Sigmoid colon (tissue), 7 donors: ENCODE measurements at places on chromosomes 3 and 15. TPM values are rescaled to one million over a fixed set of nuclear protein-coding genes. Genes with fewer than 3 reads are reported as not detected.

DNA sequence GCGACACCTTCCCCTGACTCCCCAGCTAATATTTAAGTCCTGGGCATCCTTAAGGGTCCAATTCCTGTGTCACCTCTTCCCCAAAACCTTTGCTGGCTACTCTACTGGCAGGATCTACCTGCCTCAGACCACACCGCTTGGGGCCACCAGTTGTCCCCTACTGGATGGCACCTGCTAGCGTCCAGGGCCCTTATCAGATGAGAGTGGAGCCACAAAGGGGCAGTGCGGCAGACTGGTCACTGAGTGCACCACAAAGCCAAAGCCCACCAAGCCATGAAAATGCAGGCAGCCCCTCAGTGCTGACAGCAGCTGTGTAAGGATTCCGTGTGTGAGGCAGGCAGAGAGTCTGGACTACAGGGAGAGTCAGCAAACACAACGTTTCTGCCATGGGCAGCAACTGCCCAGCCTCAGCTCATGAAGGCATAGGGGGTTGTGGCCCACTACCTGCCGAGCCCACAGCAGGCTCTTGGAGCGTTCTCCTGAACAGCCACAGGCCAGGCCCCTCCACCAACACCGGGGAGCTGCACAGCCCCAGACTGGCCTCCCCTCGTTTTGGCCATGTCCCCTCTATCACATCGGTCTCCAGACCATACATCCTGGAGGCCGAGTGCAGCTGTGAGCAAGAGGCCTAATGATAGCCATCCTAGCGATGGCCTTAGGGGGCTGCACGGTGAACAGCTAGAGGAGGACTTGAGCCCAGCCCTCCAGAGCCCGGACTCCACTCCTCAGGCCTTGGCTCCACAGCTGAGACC, 32.3 kb downstream of the ALDH1L1 start:
- no peak for DNase-seq

DNA sequence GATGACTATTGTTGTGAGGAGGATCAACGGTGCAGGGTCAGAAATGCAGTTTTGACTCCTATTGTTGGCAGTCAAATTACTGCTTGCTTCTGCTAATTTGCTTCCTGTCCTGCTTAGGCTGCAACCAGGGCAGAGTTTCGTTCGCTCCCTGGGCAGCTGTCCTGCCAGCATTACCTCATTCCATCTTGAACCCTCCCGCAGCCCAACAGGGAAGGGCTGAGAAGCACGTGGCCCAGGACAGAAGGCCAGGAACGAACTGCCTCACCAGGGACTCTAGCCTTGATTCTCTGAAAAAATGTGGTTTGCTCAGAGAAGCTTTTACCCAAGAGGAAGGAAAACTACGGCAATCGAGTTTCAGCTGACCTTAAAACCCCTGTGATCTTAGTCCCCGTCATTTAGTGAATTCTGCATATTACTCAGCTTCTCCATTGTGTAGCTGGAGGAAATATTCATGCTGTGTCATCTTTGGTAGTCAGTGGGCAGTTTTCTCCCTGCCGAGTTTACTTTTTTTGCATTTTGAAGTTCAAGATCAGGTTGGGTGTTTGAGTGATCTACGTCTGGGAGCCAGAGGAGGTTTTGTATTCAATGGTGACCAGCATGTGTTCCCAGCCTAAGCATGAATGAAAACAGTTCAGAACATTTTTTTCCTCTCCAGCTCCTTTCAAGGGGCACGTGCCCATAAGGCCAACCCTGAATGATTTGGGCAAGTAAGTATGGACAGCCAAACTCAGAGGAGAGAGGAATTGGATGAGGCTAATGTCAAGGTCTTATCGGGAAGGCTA, 23.0 kb downstream of the TLNRD1 start:
- peak; percentile 89 for DNase-seq

DNA sequence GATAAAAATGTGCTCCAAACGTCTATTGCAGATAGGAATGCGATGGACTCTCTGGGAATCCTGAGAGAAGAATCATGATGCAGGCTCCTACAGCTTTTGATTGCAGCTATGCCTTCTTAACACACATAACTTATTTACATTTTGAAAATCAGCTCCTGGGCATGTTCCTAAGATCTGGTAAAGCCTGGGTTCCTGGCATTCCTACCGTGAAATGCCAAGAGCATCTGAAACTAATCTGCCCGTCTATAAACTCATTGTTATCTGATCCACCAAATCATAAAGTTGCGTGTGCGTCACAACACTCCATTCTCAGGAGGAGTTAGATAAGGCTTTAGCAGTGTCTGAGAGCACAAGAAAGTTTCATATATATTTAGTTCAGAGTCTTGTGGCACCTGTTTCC, 79.0 kb upstream of the VGLL3 start:
- no peak for DNase-seq

The ALG1L2 gene
- total RNA-seq, result not detected

GRCh38 chr3:51671734-51672475, 853 bp downstream of the TEX264 start:
- DNase-seq, result peak; percentile 85

DNA sequence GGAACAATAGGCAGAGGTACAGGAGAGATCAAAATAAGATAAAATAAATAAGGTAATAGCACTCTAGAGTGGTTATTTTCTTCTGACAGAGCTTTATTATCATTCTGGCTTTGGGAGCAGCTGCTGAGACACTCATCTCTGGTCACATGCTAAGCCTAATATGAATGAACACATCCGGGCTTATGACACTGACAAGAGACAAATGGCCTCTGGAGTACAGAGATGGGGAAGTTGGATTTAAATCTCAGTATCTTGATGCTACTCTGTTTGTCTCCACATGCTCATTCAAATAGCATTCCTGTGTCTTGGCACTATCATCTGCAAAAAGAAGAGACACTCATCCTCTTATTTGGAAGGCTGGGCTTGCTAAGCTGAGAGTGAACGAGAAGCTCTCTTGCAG, 55.6 kb downstream of the TMEM45A start:
- no peak for DNase-seq

The PARL gene
- 79.9 TPM for total RNA-seq

GRCh38 chr3:184339001-184339400, 1.6 kb downstream of the FAM131A start:
- DNase-seq, result no peak

- DNase-seq, result no peak
These were observed 9.2 kb upstream of the SIN3A start for GRCh38 chr15:75460646-75461045.

DNA sequence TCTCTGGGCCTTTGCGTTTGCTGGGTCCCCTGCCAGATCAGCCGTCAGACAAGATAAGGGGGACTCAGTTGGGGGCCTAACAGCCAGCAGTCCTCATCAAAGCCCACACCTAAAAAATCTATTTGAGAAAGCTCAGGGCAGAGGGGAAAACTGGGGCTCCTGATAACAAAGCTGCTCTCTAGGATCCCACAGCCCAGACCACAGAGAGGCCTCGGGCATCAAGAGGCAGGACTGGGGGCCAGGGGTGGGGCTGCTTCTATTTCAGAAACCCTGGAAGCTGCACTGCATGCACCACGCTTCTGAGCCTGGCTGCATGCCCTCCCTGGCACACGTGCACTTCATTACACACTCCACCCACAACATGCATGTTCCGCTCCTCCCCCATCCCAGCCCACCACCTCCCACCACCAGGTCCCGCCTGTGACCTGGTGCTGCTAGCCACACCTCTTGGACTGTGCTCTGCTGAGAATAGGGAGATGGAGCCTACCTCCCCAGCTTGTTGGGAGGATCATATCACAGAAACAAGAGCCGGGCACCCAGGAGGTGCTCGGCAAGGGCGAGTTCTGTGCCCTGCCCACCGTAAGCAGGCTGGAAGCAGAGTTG, 26.6 kb downstream of the FBLN2 start:
- DNase-seq, result no peak

The NOX5 gene
- 0.49 TPM for total RNA-seq

GRCh38 chr3:68681766-68682165, 250.6 kb downstream of the TAFA4 start:
- DNase-seq, result no peak

The C2CD4B gene
- 1.2 TPM for total RNA-seq

GRCh38 chr15:61517776-61518175, 288.7 kb upstream of the RORA start:
- no peak for DNase-seq

The CLDN16 gene
- total RNA-seq, result not detected

DNA sequence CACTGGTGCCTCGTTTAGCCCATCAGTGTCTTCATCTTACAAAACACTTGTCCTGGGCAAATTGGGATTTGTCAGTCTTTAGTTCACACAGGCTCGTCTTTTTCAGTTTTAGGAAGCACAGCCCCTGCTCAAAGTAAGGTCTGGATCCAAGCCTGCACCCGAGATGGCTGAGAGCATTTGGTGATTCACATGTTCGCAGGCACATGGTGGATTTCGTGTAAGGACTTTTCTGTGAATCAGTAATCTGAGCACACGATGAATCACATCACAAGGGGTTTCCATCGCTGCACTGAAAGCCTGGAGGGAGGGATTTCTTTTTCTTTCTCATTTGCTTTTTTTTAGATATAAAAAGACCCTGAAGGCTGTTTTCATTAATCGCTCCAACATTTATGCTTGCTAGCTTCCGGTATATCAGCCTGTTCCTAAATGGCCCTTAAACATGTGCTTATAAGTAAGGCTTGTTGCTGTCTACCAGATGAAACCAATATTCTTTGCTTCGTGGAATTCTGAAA, 435.6 kb upstream of the ATP10A start:
- no peak for DNase-seq
